ENCODE measurements at places on chromosomes 7 and 10.
A peak's percentile ranks its signal among the peaks of the same experiment; 100 is the strongest.

GRCh38 chr7:117825132-117825531 lies 48.1 kb downstream of the CTTNBP2 start:
- no peak for DNase-seq

DNA sequence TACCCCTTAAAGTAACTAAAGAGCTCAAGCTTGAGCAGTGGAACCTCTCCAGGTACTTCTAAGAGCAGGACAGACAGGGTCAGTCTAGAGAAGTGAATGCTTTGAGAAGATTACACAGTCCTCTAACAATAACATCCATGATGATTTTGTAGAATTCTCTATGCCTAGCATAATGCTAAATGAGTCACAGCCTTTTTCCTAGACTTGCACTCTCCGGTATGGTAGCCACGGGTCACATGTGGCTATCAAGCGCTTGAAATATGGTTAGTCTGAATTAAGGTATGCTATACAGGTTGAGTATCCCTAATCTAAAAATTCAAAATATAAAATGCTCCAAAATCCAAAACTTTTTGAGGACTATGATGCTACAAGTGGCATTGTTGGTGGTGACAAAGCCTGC lies 166.6 kb upstream of the MKLN1 start:
- no peak for DNase-seq

- DNase-seq, result no peak
Measured at GRCh38 chr10:61100887-61101286, 156.9 kb upstream of the RHOBTB1 start.

- DNase-seq, result peak; percentile 39
Measured at GRCh38 chr10:3625959-3626751, 158.9 kb downstream of the KLF6 start.

GRCh38 chr7:94700926-94701554 lies 45.1 kb upstream of the SGCE start:
- no peak for DNase-seq

DNA sequence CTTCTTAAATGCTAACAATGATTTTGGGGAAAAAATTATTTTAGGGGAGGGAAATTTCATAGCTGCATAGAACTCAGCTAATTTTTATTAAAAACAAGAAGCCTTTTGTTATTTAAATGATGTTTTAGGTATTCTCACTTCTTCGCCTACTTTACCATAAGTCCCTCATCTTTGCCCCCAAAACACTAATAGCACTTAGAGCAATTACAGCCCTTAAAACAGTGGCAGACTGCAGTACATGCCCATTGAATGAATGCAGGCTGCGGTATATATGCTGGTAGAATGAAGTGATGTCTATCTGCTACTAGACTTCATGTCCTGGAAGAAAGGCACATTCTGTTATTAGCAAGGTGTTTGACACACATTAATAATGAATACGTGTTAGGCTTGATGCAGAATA lies 2.9 kb upstream of the SPAG6 start:
- DNase-seq, result no peak

- DNase-seq, result no peak
Measured at GRCh38 chr10:46232666-46233065, 54.1 kb upstream of the ANTXRL start.

- DNase-seq, result no peak
Measured at GRCh38 chr10:49277973-49278372, 21.0 kb upstream of the C10orf71 start.

DNA sequence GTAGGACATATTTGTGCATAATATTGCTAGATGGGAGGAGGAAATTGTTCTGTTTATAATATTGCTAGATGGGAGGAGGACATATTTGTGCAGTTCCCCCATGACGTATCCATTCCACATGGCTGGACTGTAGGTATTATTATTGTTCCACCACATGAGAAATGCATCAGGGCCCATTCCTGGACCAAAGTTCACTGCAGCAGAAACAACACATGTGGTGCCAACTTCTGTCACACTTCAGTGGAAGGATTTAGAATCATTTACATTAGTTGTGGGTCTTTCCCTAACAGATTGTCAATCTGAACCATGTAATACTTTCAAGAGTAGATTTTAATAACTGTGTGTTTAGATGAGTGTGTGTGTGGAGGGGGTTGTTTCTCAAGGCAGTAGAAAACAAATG lies 32.7 kb upstream of the MACC1 start:
- DNase-seq, result no peak

DNA sequence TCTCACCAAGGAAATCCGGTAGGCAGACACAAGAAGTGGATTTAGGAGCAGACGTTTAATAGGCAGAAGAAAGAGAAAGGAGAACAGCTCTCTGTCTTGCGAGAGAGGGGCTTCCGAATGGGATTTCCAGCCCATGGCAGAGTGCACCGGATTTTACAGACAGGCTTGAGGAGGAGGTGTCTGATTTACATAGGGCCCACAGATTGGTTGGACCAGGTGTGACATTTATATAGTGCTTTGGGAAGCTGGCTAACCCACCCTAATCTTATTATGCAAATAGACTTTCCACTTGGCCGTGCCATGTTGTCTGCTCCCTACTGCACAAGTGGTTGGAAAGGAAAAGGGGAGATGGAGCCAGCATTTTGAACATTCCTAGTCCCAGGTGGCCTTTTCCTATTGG lies 57.8 kb downstream of the ANKMY2 start:
- DNase-seq, result no peak

- no peak for DNase-seq
Measured at GRCh38 chr7:105191331-105191730, 177.3 kb downstream of the KMT2E start.

GRCh38 chr7:6636741-6637543 lies at the start of gene ZNF316:
TSS of gene ZNF316 (plus strand) at chr7:6637318. CDS start at chr7:6642410, 5,092 bp downstream.
- DNase-seq, result no peak

DNA sequence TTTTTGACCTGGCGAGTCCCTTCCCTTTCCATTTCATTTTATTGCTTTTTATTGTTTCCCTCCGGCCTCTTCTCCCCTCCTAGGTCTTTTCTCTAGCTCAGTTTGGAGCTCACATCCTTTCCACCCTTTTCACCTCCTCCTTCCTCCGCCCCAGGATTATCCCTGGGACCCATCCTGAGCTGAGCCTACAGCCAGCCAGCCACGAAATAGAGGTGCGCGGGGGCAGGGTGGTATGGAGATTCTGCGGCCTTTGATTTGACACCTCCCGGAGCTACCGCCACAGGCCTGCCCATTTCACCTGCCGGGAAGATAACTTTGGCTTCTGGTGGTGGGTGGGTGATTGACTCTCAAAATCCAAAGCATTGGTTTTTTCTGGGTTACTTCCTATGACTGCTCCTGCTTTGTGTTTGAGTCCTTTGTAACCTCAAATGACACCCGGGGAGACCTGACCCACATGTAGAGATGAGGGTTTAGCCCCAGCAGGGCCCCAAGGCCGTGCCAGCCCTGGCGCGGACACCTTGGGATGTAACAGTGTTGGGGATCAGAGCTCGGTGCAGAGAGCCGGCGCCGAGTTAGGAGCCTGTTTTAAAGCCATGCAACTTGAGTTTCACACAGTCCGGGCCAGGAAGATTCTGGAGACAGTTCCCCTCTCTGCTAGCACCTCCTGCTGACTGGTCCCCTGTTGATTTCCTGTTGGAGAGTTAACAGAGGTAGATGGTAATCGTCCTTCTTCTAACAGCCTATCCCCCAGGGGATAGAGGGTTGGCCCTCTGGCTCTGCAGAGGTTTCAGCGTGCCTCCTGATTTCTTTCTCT lies 1.5 kb downstream of the DUSP5 start:
- DNase-seq, result no peak

GRCh38 chr10:86603256-86603655 lies 51.1 kb upstream of the OPN4 start:
- no peak for DNase-seq

DNA sequence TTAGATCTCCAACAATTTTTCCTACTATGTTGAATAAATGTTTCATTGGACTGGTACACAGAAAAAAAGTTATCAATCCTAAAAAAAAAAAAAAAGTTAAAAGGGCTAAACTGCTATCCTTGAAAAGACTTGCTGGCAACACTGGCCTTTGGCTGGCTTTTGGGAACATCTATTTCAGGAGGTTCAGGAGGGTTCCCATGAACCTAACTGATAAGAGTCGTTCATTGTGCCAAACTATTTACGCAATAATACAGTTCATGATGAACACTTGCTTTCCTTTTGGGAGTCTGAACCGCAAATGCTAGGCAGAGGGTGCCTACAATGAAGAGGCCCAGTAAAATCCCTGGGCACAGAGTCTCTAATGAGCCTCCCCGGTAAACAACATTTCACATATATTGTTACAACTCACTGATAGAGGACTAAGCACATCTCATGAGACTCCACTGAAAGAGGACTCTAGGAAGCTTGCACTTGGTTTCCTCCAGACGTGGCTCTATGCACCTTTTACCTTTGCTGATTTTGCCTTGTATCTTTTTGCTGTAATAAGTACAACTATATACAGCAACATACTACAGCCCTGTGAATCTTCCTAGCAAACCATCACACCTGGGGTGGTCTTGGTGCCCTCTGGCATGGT lies 45.0 kb downstream of the ZFAND4 start:
- no peak for DNase-seq

GRCh38 chr10:34996843-34997242 lies 93.3 kb downstream of the CUL2 start:
- no peak for DNase-seq

DNA sequence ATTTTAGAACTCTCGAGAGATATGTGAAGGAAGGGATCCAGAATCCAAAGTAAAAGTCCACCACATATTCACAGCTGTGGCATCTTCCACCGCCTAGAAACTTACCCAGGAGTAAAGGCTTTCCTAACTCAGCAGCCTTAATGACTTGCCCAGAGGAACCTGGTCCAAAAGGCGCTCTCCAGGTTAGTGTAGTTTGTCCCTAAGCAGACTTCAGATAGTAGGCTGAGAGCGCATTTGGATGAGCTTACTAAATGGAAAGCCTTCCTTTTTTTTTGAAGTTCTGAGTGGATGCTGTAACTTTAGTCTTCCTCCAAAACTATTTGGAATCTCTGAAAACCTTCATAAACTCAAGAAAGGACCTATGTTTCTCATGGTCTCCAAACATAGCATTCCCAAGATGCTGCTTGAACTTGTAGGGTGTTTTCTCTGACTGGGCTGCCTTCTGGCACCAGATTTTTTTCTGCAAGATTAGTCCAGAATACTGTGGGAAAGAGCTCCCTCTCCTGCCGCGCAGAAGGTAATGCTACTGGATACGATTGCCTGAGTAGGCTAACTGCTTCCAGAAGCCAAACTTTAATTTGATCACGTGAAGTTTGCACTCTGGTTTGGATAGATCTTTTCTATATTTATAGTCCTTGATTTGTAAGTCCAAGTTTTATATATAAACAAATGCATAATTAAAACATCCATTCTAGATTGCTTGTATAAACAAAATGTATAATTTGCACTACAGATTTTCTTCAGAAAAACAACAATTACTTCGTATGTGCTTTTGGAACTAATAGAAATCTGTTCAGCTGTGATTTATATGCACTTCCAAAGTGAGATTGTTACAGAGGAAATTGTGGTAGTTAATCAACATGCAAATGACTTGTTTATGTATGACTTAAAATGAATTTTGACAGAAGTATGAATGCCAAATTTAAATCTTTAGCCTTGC lies 19.6 kb upstream of the GPR37 start:
- DNase-seq, result peak; percentile 14

DNA sequence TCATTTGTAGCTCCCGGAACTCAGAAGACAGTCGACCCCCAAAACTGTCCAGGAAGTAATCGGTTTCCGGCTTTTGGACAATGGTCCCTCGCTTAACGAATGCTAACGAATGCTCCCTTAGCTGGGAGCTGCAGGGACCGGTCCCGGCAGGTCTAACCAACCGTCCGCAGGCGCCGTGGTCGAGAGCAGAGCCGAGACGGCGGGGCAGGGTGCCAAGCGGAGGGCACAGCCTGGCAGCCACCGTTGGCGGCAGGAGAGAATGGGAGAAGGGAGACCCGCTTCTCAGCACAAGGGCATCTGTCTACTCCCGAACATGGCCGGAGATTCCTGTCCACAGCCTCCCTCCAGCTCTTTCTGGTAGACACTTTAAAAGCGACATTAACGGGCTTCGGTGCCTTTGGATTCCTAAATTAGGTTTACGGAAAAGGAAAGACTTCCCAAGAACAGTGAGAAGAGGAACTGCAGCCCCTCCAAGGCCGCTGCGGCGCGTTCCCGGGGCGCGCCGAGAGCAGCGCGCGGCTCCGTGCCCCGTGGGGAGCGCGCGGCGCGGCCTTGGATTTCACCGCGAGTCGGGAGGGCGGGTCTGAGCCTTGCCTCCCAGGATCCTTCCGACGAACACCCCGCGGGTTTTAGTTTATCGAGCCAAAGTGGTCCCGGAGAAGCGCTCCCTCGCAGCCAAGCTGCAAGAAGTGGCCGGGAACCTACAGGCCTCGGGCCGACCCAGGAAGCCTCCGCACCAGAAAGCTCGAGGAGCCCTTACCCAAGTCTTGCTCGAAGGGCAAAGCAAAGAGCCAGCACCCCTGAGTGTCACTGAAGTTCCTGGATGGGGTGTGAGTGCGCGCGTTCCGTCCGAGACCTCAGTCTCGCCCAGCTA lies 3.6 kb upstream of the TBX20 start:
- no peak for DNase-seq

DNA sequence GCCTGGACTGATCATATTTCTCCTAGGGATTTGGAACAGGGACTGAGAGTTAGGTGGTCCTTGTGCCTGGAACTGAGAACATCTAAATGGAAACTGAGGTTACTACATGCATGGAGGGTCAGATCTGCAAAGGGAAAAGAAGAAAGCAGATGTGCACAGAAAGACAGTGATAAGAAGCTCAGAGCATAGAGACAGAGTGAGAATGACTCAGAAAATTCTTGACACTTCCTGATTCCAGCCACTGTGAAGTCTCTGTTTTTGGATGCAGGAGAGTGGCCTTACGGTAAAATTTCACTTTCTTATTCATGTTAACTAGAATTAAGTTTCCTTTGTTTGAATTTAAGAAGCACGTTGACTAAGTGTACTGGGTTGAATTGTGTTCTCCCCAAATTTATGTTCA lies 241.7 kb downstream of the TMEM26 start:
- DNase-seq, result no peak

- no peak for DNase-seq
Measured at GRCh38 chr7:47401611-47402570, 180.0 kb downstream of the TNS3 start.

DNA sequence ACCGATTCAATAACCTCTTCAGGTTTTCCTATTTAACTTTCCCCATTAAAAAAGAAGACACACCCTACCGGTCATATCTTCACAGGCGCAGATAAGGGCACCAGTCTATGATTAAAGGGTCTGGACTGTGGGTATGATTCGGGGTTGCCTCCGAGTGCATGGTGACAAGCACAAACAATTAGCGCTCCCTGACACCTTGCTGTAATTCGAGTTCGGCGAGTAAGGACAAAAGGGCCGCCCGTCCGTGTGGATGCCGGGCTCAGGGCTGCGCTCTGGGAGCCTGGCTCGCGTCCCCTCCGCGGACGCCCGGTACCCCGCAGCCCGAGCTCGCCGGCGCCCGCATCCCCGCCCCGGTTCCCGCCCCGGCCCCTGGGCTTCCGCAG lies 111.9 kb upstream of the RHEB start:
- no peak for DNase-seq

GRCh38 chr10:53135213-53135896 lies 362.8 kb upstream of the MBL2 start:
- DNase-seq, result no peak
